ENCODE measurements at places on chromosomes 7 and 10.

GRCh38 chr10:101297901-101298486 is 56.0 kb upstream of the BTRC start:
- DNase-seq, result peak; percentile 62

GRCh38 chr10:126425489-126426065 is 37.3 kb upstream of the ADAM12 start:
- DNase-seq, result no peak

DNA sequence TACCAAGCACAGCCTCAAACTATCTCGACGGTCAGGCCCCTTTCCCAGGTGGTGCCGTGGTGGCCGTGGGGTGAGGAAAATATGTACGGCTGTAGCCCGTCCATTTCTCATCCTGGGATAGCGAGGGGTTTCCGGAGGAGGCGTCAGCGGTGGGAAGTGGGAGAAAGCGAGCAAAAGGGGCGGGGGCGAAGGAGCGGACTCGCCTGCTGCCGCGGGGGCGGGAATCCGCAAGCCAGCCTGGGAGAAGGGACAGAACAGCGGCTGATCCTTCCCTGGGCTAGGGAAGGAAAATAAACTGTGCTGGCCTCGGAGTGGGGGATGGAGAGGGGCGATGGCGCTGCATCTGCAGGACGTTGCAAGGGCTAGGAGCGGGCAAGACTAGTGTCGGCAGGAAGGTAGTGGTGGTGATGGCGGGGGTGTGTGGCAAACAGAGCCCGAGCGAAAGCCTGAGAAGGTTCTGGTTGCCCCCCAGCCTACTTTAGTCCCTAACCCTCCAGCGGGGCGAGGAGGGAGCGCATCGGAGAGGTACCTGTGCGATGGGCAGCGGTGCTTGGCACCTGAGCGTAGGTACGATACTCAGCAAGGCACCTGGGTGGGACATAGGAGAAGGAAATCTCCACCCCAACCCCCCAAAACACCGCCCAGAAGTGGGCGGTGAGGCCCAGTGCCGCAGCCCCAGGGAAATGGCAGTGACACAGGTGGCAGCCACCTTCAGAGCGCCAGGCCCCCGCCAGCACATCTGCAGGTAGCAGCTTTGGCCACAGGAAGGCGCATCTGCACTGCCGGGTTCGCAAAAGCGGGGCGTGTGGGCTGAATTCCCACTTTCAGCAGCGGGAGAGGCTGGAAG is 49.9 kb upstream of the STEAP1B start:
- no peak for DNase-seq

- no peak for DNase-seq
Measured at GRCh38 chr7:25238066-25238725, 9.9 kb upstream of the NPVF start.

- no peak for DNase-seq
Measured at GRCh38 chr7:143384148-143384547, 3.0 kb downstream of the ZYX start.

DNA sequence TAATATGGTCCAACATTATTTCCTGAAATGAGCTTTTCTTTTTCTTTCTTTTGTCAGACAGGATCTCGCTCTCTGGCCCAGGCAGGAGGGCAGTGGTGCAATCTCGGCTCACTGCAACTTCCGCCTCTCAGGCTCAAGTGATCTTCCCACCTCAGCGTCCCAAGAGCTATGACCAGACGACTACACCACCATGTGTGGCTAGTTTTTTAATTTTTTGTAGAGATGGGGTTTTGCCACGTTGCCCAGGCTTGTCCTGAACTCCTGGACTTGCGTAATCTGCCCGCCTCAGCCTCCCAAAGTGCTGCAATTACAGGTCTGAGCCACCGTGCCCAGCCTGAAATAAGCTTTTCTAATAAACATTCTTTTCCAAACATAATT is 48.6 kb downstream of the CUL2 start:
- DNase-seq, result no peak

DNA sequence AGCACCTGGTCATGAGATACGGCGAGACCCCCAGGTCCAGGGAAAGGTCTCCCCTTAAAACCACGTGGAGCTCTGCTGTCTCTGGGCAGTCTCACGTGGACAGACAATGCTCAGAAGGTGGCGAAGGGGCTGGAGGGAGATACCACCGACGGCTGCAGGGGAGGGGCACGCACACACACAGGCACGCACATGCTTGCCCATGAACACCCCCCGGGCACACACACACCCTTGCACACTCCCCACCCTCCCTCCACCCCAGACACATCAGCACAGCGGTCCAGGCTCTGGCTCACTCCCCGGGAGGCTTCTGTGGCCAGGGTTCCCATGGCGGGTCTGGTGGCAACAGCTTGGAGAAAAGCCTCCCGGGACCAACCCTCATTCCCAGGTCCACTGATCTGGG is 52.4 kb upstream of the TNRC18 start:
- no peak for DNase-seq

DNA sequence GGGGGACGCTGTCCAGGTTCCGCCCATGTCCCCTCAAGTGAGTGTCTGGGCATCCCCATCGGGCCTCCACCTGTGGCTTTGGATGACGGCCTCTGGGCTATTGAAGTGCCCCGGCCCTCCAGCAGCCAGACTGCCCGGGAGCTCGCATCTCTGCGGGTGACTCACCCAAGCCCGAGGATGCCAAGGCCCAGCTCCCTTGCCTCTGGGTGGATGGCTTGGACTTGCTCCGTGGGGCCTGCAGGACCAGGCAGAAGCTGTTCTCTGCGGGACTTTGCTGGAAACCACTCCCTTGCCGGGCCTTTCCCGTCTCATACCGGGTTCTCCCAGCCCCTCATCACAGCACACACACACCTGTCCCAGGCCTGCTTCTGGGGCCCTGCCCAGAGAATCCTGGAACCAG is 22.4 kb downstream of the DPYSL4 start:
- no peak for DNase-seq

DNA sequence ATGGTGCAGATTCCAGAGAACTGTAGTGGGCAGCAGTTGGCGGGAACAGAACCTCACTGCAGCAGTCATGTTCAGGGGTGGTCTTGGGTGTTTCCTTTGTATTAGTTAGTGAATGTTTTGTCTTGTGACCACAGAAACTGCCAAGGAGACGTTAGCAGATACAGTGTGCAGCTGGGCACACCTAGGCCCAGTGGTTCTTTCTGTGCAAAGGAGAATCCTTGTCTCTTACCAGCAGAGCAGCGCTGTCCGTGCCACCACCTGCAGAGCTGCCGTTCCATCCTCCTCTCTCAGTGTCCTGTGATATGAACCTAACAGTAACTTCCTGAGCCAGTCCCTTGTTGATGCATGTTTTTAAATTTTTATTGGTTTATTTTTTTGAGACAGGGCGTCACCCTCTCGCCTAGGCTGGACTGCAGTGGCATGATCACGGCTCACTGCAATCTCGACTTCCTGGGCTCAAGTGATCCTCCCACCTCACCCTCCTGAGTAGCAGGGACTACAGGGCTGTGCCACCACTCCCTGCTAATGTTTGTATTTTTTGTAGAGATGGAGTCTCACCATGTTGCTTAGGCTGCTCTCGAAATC is 60.6 kb downstream of the WDR37 start:
- no peak for DNase-seq

DNA sequence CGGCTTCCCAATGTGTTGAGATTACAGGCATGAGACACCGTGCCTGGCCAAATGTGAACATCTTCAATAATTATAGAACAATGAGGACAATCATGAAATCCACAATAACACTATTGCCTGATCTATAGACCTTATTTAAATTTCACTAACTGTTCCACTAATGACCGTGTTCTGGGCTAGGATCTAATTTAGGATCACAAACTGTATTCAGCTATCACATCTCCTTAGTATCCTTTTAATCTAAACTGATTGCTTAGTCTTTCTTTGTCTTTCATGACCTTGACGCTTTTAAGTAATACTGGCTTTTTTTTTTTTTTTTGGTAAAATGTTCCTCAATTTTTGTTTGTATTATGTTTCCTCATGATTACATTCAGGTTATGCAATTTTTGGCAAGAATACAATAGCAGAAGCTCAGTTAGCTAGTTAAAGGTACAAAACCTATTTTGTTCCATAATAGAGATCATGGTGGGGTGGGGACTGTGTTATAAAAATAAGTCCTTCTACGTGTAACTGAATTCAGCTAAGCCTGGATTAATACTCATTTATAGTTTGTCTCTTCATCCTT is 158.4 kb downstream of the AOAH start:
- no peak for DNase-seq

DNA sequence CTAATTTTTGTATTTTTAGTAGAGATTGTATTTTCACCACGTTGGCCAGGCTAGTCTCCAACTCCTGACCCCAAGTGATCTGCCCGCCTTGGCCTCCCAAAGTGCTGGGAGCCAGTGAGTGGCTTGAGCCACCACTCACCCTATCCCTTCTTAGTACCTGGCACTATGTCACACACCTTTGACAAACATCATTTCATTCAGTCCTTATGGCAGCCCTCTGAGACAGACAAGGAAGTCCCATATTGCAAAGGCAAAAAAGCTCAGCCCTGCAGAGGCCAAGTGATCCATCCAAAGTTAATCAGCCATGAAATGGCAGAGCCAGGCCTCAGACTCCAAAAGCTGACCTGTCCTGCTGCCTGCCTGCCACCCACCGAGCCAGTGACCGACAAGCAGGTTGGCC is 39.9 kb upstream of the ECHDC3 start:
- DNase-seq, result no peak

- no peak for DNase-seq
Measured at GRCh38 chr7:98981701-98982100, 103.4 kb downstream of the TRRAP start.

GRCh38 chr7:33806298-33807154 is 98.8 kb upstream of the BMPER start:
- DNase-seq, result no peak

All from stimulated activated naive CD4-positive, alpha-beta T cell treated with Interleukin-2 at 50 U/mL for 16 hours (primary cell).